ENCODE measurements at places on chromosomes 12 and 14. TPM values are rescaled to one million over a fixed set of nuclear protein-coding genes. Genes with fewer than 3 reads are reported as not detected.

Gene CLEC4A
- 1.1 TPM for total RNA-seq

Gene B4GALNT1
- total RNA-seq, result 0.34 TPM

Gene ZFYVE26
- 32.9 TPM for total RNA-seq

Gene OTX2
- not detected for total RNA-seq

Gene ASPG
- 4.0 TPM for total RNA-seq

DNA sequence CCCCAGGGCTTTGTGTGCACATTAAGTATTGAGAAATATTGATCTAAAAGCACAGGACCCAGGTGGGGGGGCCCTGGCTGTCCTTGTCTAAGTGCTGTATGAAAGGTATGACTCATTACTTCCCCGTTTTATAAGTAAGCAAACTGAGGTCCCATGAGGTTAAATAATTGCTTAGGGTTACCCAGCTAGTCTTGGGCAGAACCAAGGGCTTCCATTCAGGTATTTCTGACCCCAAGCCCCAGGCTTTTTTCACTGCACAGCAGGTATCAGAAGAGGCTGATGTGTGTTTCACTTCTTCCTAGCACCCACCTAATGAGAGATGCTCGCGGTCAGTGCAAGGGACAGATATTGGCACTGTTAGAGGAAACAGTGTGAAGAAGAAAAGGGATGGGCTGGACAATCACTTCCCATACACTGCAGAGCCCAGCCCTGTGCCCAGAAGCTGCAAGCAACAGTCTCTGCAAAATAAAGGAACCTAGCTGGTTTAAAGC, 4.7 kb upstream of the TC2N start:
- no peak for DNase-seq

- no peak for DNase-seq
Measured at GRCh38 chr12:47965581-47965980, 2.2 kb downstream of the TMEM106C start.

- DNase-seq, result no peak
Measured at GRCh38 chr12:112750971-112751370, 40.6 kb upstream of the RPH3A start.

GRCh38 chr14:20560961-20561360, at the start of gene RNASE9:
Gene RNASE9, minus strand, starts transcription at chr14:20561047.
- DNase-seq, result no peak

DNA sequence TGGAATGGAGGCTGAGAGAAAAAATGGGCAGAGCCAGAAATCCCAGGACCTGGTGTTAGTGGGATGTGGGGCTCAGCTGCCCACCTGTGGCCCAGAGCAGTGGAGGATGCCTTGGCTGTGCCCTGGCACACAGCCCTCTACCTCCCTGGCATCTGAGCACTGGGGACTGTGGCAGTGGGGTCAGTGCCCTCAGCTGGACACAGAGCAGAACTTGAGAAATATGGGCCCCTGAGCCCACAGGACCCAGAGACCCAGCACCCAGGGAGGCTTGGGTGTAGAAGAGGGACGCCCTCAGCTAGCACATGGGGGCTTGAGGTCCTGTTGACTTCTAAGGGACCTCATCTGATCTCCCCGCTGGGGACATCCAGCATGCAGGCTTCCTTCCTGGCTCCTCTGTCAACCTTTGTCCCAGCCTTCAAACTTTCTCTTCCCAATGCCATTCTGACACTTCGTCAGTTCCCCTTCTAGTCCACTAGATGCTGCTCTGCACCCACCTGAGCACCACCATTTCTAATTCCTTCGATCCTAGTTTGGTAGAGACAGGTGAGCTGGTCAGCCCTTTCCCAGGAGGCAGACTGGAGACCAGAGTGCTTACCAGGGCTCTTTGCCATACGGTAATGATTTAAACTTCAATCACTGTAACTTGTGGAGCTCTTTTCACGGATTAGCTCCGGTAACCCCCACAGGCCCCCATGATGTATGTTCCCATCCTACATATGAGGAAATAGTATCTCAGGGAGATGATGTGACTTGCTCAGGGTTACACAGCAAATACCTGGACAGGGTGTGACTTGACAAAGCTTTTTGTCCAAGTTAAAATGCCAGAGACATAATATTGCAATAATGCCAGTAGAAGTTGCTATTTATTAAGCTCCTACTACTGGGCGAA, 143.7 kb downstream of the ASCL4 start:
- no peak for DNase-seq

DNA sequence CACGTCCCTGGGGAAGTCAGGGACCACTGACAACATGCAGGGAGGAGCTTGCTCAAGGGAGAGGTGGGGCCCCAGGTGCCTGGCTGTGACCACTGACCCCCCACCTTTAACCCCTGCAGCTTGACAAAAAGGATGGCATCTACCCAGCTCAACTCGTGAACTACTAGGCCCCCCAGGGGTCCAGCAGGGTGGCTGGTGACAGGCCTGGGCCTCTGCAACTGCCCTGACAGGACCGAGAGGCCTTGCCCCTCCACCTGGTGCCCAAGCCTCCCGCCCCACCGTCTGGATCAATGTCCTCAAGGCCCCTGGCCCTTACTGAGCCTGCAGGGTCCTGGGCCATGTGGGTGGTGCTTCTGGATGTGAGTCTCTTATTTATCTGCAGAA, 26.3 kb downstream of the HIP1R start:
- no peak for DNase-seq

DNA sequence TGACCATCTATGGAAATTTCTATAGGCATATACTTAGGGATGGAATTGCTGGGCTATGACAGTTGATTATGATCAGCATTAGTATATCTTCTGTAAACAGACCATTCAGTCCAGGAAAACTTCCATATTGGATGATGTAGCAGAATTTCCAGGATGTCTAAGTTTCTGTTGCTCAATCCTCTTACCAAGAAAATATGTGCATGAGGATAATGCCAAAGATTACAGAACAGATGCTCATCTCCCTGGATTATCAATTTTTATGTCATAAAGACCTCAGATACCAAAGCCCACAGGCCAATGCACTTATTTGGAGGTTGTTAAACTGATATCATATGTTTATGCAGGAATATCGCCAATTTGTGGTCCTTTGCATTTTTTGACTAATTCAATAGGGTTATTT, 354.4 kb upstream of the FLRT2 start:
- DNase-seq, result no peak

- no peak for DNase-seq
Measured at GRCh38 chr14:74364271-74364880, 16.1 kb downstream of the VRTN start.

GRCh38 chr12:13530966-13531365, 334.4 kb downstream of the EMP1 start:
- DNase-seq, result no peak

All from mesothelial cell of epicardium (in vitro differentiated cells).